Kidney (tissue), 22 donors: ENCODE measurements at places on chromosomes 1 and 21.
A peak's percentile ranks its signal among the peaks of the same experiment; 100 is the strongest.

DNA sequence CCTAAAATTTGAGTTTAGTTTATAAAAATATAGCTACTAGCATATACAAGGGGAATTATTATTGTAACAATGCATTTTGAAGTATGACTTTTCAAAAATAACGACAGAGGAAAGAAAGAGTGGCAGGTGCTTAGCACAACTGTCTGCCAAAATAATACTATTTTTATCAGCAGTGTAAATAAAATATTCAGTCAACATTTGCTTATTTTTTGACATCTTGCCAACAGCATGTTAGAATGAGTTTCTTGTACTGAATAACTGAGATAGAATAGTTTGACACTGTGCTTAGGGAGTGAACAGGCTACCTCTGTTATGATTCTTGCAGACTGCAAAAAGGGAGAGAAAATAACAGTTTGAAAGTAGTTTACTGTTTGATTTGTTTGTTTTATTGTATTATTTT, 909.8 kb downstream of the BRINP3 start:
- DNase-seq: no peak

- peak; percentile 79 for DNase-seq
These were observed 2.7 kb downstream of the CDC14A start for GRCh38 chr1:100354971-100355394.

- DNase-seq: peak; percentile 18
These were observed 26.4 kb downstream of the QSOX1 start for GRCh38 chr1:180181048-180181447.

DNA sequence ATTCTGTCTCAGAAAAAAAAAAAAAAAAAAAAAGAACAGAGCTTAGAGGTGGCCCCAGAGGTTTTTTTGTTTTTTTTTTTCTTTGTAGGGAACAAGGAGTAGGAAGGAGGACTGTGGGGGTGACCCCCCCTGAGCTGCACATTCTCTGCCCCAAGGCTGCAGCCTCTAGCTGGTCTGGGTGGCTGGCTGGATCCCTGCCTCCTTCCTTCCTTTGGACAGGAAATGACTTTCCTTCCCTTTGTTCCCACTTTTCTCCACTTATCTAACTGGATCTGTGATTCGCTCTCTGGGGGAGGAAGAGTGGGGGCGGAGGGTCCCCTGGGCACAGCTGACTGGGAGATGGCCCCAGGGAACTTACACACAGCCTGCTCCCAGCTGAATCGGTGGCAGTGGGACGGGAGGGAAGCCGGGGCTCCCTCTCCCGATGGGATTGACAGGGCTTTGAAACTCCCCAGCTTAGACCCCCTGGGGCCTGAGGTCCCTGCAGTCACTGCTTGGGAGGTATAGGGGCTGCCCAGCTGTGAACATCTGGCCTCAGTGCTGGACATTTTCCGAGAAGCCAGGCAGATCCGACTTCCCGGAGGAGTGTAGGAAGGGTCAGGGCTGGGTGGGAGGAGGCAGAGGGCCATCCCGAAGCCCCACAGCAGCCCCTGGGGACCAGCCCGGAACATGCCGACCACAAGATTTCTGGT, 2.1 kb downstream of the FBLIM1 start:
- DNase-seq: peak; percentile 83

- peak; percentile 53 for DNase-seq
These were observed 9.8 kb downstream of the COL8A2 start for GRCh38 chr1:36115200-36115669.

GRCh38 chr1:59410457-59410856, 113.6 kb downstream of the FGGY start:
- no peak for DNase-seq

DNA sequence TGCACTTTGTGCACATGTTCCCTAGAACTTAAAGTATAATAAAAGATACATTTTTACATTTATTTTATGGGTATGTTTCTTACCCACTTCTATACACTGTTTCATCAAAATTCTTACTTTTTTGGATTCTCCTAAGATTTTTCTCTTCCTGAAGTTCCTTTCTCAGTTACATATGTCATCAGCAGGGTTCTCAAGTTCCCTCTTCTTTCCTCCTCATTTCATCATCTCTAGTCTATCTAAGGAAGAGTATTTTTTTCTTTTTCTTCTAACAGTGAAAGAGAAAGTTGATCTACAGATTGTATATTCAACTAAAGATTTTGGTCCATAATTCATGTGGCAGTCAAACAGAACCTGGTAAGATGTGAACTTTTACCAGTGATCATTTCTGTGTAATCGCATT, 41.2 kb upstream of the CYYR1 start:
- DNase-seq: no peak

GRCh38 chr1:192477630-192478029, 97.9 kb upstream of the RGS1 start:
- no peak for DNase-seq

GRCh38 chr1:66671455-66671854, 80.8 kb upstream of the DYNLT5 start:
- DNase-seq: no peak

- no peak for DNase-seq
These were observed 2.9 kb downstream of the TRIM63 start for GRCh38 chr1:26064553-26064952.

DNA sequence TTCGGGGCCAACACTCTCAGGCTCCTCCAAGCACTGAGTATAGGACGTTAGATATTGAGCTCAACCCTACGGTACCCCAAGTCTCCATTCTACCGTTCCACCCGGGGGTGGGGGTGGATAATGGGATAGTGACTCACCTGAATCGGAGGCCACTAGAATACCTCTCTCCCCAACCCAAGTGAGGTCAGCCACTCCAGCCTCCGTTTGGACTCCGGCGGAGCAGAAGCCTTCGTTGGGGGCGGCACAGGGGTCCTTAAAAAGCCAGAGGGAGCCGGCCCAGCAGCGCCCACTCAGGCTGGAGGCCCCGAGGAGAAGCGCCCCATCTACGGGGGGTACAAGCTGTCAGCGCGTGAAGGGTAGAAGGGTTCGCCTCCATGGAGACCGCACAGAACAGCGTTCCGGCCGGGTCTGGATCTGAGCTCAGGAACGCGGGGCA, 556 bp downstream of the WDR77 start:
- DNase-seq: no peak

DNA sequence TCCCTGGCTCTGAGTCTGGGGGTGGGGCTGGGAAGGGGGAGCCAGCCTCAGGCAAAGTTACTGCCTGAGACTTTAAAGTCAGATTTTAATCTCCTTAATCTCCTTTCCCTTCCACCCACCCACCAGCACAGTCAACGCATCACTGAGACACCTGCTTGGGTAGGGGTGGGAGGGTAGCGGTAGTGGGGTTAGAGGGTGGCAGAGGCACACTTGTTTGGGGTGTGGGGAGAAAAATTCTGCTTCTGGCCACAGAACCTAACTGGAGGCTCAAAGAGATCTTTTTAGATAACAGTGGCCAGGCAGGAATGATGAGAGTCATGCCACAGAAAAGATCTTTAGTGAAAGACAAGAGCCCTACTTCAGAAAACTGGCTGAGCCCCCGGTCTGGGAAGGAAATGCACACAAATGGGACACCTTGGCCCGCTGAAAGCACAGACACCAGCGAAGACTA, 44.1 kb downstream of the CD247 start:
- DNase-seq: no peak
